ENCODE measurements at places on chromosomes 11 and 22. TPM values are rescaled to one million over a fixed set of nuclear protein-coding genes. Genes with fewer than 3 reads are reported as not detected.
A peak's percentile ranks its signal among the peaks of the same experiment; 100 is the strongest.

DNA sequence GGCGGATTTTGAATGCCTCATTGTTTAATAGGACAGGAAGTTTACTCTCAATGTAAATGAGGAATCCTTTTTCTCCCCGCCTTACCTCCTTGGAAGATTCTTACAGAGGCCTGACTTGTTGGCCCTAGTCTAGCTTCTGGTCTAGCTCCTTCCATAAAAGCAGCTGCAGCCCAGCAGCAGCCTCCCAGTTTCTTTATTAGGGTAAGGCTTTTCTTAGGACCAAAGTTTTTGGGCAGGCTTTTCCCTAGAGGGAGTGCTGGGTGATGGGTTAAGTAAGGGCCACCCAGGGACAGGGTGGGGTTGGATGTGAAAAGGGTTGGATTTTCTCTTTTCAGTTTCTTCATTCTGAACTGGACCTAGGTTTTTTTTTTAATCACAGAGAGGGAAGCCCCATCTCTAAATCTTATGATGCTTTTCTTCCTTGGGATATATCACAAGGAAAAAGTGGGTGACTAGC, 49.7 kb downstream of the LIF start:
- H3K4me1 ChIP-seq, result peaks cover 55% of the 10 kb centered on the region
- no peak overlapping the region for H3K4me3 ChIP-seq
- H3K36me3 ChIP-seq, result peaks cover 45% of the 10 kb centered on the region

The DDI1 gene
- not detected for total RNA-seq

The TNNI2 gene
- 1.3 TPM for total RNA-seq

The SEC14L6 gene
- 0.47 TPM for total RNA-seq

The SLC22A9 gene
- not detected for total RNA-seq

The OR6T1 gene
- total RNA-seq, result not detected

GRCh38 chr11:19800162-19800561, 87.5 kb downstream of the NAV2 start:
- no peak for DNase-seq
- H3K4me3 ChIP-seq, result no peak overlapping the region
- peaks cover 44% of the 10 kb centered on the region for H3K4me1 ChIP-seq
- peak overlapping the region; percentile 10 for H3K27ac ChIP-seq
- H3K36me3 ChIP-seq, result peaks cover 17% of the 10 kb centered on the region
- no peaks in the 10 kb centered on the region for H3K27me3 ChIP-seq

- no peak overlapping the region for H3K4me3 ChIP-seq
- no peak overlapping the region for H3K27ac ChIP-seq
- H3K36me3 ChIP-seq, result peaks cover 10% of the 10 kb centered on the region
- DNase-seq, result no peak
- H3K27me3 ChIP-seq, result no peaks in the 10 kb centered on the region
These were observed 4.5 kb downstream of the RAC2 start for GRCh38 chr22:37239336-37240239.

Data from Calu3 (cell line).